Sigmoid colon (tissue), 7 donors: ENCODE measurements at places on chromosomes 12 and 14. TPM values are rescaled to one million over a fixed set of nuclear protein-coding genes. Genes with fewer than 3 reads are reported as not detected.

Gene PPP1CC
- total RNA-seq, result 142 TPM

Gene LRTM2
- not detected for total RNA-seq

Gene HOTAIR
- not detected for total RNA-seq

Gene PAPLN
- total RNA-seq, result 14.8 TPM

Gene FOXN4
- total RNA-seq, result 1.9 TPM

Gene CLEC4D
- 0.55 TPM for total RNA-seq

Gene GSG1
- not detected for total RNA-seq

Gene SOX5
- total RNA-seq, result 9.4 TPM

Gene KCNJ8
- total RNA-seq, result 18.0 TPM

Gene AMHR2
- total RNA-seq, result not detected

Gene PTMS
- total RNA-seq, result 268 TPM

Gene ENO2
- 26.3 TPM for total RNA-seq

Gene CCDC175
- total RNA-seq, result not detected

Gene PLEKHG7
- total RNA-seq, result 0.41 TPM

Gene SLC6A15
- total RNA-seq, result 1.8 TPM

Gene EML5
- 6.1 TPM for total RNA-seq

Gene TAS2R7
- not detected for total RNA-seq

Gene ZDHHC22
- total RNA-seq, result 0.95 TPM

Gene SSTR1
- total RNA-seq, result under 0.01 TPM

Gene ACOT6
- total RNA-seq, result not detected

Gene SLC41A2
- 19.7 TPM for total RNA-seq

Gene MUCL1
- total RNA-seq, result not detected

Gene GLIPR1L1
- not detected for total RNA-seq

Gene BIN2
- 4.2 TPM for total RNA-seq

Gene DNAH10
- under 0.01 TPM for total RNA-seq

Gene BCL7A
- total RNA-seq, result 6.4 TPM

Gene AQP6
- 0.83 TPM for total RNA-seq

Gene DPPA3
- total RNA-seq, result not detected

Gene KCTD10
- 93.1 TPM for total RNA-seq

Gene AHNAK2
- total RNA-seq, result 218 TPM

Gene TAS2R50
- 1.8 TPM for total RNA-seq

Gene DHH
- total RNA-seq, result 0.83 TPM

Gene DHRS2
- not detected for total RNA-seq

Gene SYCP3
- total RNA-seq, result not detected

Gene TEX52
- total RNA-seq, result not detected

Gene RBP5
- total RNA-seq, result not detected

Gene TOMM20L
- total RNA-seq, result not detected

Gene SIRT4
- 3.0 TPM for total RNA-seq

Gene TAS2R46
- total RNA-seq, result 2.5 TPM

Gene RPS6KA5
- 22.4 TPM for total RNA-seq

Gene C3AR1
- total RNA-seq, result 16.8 TPM

Gene KRT7
- total RNA-seq, result not detected

Gene JAG2
- 3.9 TPM for total RNA-seq

Gene ARHGEF25
- total RNA-seq, result 99.4 TPM

Gene NGB
- 10.0 TPM for total RNA-seq

Gene GRIN2B
- total RNA-seq, result 0.41 TPM

Gene ZFHX2
- total RNA-seq, result 1.4 TPM

Gene RPGRIP1
- total RNA-seq, result not detected

Gene TAS2R14
- total RNA-seq, result 3.3 TPM

Gene SERPINA12
- not detected for total RNA-seq

Gene PCBP2
- 661 TPM for total RNA-seq

Gene TAS2R31
- total RNA-seq, result 3.9 TPM
